ENCODE measurements at places on chromosomes 3 and 15.

GRCh38 chr3:186930641-186931531 is 560 bp downstream of the ST6GAL1 start:
- peak; percentile 76 for DNase-seq

DNA sequence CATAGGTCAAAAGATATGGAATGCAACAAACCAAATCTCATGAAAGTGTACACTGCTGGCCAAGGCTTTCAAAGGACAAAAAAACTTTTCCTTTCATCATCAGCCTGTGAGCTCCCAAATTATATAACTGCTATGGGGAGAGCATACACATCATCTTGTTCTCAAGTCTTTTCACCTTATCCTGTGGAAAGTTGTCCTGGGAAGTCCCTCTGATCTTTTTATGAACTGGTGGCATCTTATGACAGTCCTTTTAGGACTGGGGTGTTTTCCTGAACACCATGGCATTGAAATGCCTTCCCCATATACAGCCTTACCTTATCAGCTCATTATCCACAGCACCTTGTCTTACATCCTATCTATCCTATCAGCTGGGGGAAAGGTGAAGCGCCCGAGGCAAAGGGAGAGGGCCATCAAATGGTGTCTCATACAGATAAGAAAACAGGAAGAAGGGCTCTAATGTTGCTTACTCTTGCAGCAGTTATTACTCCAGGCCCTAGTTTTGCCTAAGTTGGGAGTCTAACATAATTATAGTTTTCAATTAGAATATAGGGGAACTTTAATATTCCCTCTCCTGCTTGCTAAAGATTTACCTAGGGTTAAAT is 61.5 kb upstream of the GOLIM4 start:
- no peak for DNase-seq

- DNase-seq, result no peak
These were observed 19.2 kb upstream of the MFGE8 start for GRCh38 chr15:88932271-88932874.

DNA sequence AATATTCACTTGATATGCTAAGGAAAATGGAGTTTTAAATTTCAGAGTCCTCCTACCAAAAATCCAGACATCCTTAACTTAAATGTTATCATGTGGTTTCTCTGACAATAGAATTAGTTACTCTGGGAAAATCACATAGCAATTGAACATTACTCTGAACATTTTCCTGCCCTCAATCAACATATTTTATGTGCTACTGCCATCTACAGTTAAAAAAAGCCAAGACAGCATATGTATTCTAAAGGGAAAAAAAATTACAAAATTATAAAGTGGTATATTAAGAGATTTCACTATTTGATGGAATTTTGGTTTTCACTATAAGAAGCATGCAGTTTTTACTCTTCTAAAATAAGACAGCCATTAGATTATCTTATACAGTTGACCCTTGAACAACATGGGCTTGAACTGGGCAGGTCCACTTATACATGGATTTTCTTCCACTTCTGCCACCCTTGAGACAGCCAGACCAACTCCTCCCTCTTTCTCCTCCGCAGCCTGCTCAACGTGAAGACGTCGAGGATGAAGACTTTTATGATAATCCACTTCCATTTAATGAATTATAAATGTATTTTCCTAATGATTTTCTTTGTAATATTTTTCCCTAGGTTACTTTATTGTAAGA is 122.3 kb downstream of the ATP1B3 start:
- DNase-seq, result no peak

GRCh38 chr3:126421573-126422119 is 26.9 kb downstream of the CFAP100 start:
- no peak for DNase-seq

GRCh38 chr15:45338417-45338816 is 39.9 kb downstream of the GATM start:
- DNase-seq, result peak; percentile 39

- DNase-seq, result no peak
These were observed 51.5 kb downstream of the PDE8A start for GRCh38 chr15:85033148-85033547.

GRCh38 chr3:173876476-173876875 is 478.9 kb downstream of the NLGN1 start:
- no peak for DNase-seq

GRCh38 chr3:16121391-16121790 is 53.1 kb upstream of the GALNT15 start:
- DNase-seq, result no peak

GRCh38 chr3:128052595-128053351 is 536 bp downstream of the SEC61A1 start:
- DNase-seq, result peak; percentile 77

GRCh38 chr3:149134575-149134974 is 5.1 kb downstream of the HPS3 start:
- DNase-seq, result peak; percentile 88

DNA sequence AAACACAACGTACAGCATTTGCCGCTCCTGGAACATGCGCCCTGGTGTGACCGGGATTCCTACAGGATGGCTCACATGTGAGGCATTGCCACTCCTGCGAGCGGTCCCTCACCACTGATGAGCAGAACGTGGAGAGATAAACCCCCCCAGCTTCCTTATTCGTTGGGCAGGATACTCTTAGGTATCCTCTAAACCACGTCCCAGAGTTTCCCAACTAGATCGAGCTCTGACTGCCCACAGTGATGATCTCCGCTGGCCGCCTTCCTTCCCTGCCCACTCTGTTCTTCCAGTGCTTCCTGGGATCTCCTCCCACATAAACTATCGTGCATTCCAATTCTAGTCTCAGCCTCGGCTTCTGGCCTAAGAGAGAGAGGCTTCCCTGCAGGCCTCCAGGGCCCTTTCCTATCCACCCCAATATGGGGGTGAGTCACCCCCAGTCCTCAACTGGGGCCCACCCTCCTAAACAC is 91.8 kb downstream of the TOP2B start:
- DNase-seq, result no peak

GRCh38 chr15:82875411-82876003 is 66.1 kb downstream of the WHAMM start:
- no peak for DNase-seq

DNA sequence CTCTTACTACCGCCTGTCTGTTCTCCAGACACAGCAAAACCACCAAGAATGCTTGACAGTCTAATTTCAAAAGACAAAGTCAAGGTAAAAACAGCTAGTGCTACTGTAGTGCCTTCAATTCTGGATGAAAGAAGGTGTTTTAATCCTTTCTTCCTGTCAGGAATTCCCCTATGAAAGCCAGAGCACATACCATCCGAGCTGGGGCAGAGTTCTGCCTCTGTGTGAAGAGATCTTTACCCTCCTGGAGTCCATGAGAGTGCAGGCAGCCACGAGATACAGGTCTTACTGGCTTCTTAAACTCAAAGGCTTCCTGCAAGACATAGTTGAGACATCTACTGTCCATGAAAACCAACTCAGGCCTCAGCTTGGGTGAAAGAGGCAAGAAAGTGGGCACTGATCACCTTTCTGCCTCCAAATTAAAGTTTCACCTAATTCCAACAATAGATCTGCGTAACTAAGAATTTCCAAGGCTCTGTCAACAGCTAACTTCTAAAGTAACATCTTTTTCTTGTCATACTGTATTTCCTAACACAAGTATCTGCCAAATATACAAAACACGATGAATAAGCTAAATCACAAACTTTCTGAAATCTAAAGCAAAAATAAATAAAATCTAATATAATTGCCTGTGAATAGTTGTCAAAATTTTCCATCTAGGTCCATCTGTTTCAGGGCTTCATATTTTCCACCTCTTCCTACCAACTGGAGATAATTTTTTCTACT is 7.5 kb downstream of the CDC25A start:
- DNase-seq, result no peak

GRCh38 chr3:168933614-168934013 is 729.9 kb downstream of the MECOM start:
- no peak for DNase-seq

DNA sequence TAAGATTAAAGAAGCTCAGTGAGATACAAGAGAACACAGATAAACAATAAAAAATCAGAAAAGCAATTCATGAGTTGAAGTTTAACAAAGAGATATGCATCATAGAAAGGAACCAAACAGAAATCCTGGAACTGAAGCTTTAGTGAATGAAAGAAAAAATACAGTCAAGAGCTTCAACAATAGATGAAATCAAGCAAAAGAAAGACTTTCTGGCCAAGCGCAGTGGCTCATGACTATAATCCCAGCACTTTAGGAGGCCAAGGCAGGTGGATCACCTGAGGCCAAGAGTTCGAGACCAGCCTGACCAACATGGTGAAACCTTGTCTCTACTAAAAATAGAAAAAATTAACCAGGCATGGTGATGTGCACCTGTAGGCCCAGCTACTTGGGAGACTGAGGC is 301.6 kb upstream of the MANF start:
- no peak for DNase-seq

- no peak for DNase-seq
These were observed 160.9 kb upstream of the GALNT15 start for GRCh38 chr3:16013568-16013967.

GRCh38 chr15:91995146-91995545 is 141.6 kb downstream of the SLCO3A1 start:
- DNase-seq, result no peak

All from small intestine (tissue), 16 donors.